Upper lobe of left lung (tissue), 6 donors: ENCODE measurements at places on chromosomes 1 and 21. TPM values are rescaled to one million over a fixed set of nuclear protein-coding genes. Genes with fewer than 3 reads are reported as not detected.
A peak's percentile ranks its signal among the peaks of the same experiment; 100 is the strongest.

DNA sequence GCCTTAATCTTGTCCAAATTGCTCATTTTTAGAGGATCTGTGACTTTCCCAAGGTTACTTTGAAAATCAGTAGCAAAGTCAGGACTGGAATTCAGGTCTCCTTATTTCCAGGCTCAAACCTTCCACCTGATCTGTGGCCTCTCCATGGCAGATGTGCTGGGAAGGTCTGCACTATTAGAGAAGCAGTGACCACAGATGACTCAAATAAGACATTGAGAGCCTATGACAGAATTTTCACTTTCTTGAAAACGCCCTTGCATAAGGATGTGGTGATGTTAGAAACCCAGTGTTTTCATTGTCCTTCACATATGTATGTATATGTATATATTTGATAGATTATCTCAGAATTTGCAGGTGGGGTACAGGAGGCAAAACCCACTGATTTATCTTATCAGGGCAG is 45.3 kb downstream of the TTC39A start:
- peaks cover 11% of the 10 kb centered on the region for H3K4me1 ChIP-seq
- H3K27me3 ChIP-seq, result no peaks in the 10 kb centered on the region
- no peak overlapping the region for H3K4me3 ChIP-seq
- no peak for DNase-seq
- H3K27ac ChIP-seq, result no peak overlapping the region
- H3K36me3 ChIP-seq, result peaks cover 3% of the 10 kb centered on the region

GRCh38 chr1:11373895-11374747 is 101.1 kb downstream of the UBIAD1 start:
- H3K36me3 ChIP-seq, result no peaks in the 10 kb centered on the region
- no peak overlapping the region for H3K4me3 ChIP-seq
- H3K27ac ChIP-seq, result no peak overlapping the region
- no peaks in the 10 kb centered on the region for H3K4me1 ChIP-seq

DNA sequence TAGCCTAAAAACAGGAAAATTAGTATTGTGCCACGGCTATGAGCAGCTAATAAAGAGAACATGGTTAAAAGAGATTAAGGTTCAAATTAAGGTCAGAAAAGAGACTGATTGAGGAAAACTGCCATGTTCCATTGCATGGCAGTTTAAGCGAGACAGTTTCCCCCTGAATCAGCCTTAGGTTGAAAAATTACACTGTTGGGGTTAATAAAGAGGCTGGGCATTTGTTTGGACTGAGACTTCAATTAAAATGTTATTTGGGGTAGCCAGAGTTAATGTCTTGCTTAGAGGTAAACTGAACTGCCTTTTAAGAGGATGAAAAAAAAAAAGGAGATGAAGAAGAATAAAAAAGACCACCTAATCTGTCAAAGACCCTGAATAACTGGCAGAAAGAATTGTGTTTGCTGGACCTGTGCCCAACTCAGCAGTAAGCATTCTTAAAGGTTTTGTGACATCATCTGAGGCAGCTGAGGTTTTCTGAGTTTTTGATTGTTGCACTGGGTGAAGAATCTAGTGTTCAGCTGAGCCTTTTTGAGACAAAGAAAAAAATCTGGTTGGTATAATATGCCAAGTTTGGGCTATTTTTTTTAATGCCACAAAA is 17.7 kb upstream of the PROX1 start:
- no peak overlapping the region for H3K27ac ChIP-seq
- no peak for DNase-seq
- no peak overlapping the region for H3K4me3 ChIP-seq
- H3K4me1 ChIP-seq, result no peaks in the 10 kb centered on the region
- no peaks in the 10 kb centered on the region for H3K27me3 ChIP-seq

DNA sequence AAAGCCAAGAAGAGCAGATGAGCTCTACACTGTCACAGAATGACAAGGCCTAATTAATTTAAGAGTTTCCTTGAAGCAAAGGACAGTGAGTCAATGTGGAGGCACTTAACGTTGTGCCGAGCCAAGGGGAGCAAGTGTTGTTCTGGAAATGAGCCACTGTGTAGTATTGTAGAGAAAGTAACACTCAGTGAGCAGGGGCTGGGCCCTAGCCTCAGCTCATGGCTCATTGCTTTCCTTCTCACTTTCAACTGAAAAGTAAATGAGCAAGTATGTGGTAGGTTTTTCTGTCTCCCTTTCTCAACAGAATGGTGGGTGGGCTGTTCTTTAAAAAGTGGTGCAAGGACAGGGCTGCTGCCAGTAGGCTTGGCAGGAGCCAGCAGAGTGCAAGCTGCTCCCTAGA is 11.8 kb upstream of the KIAA0040 start:
- DNase-seq, result no peak
- no peaks in the 10 kb centered on the region for H3K36me3 ChIP-seq
- H3K4me1 ChIP-seq, result peaks cover 30% of the 10 kb centered on the region
- H3K27me3 ChIP-seq, result no peaks in the 10 kb centered on the region
- no peak overlapping the region for H3K27ac ChIP-seq

GRCh38 chr1:8742022-8742924 is 75.2 kb downstream of the RERE start:
- no peaks in the 10 kb centered on the region for H3K4me1 ChIP-seq
- H3K36me3 ChIP-seq, result no peaks in the 10 kb centered on the region
- no peak for DNase-seq
- H3K27ac ChIP-seq, result no peak overlapping the region
- H3K4me3 ChIP-seq, result no peak overlapping the region

DNA sequence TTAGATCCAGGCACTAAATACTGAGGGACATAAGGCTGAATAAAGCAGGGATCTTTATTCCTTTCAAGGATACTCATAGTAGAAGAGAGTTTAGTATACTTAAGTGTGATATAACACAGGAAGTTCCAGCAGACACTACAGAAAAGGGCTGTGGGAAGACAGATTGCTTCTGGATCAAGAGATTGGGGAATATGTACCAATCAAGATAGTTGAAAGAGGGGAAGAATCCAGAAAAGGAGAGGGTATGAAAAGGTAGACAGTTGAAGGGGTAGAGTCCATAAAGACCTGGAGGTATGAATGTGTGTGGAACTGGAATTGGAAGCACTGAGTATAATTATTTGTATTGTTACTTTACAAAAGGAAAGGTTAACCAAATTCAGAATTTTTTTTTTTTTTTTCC is 2.4 kb downstream of the RPS6KC1 start:
- H3K36me3 ChIP-seq, result no peaks in the 10 kb centered on the region
- H3K4me3 ChIP-seq, result no peak overlapping the region
- H3K4me1 ChIP-seq, result peaks cover 20% of the 10 kb centered on the region
- no peak for DNase-seq
- H3K27me3 ChIP-seq, result no peaks in the 10 kb centered on the region

GRCh38 chr21:15638856-15639549 is 90.8 kb upstream of the USP25 start:
- no peak overlapping the region for H3K4me3 ChIP-seq
- no peaks in the 10 kb centered on the region for H3K4me1 ChIP-seq
- H3K27ac ChIP-seq, result no peak overlapping the region
- no peaks in the 10 kb centered on the region for H3K27me3 ChIP-seq
- no peaks in the 10 kb centered on the region for H3K36me3 ChIP-seq

DNA sequence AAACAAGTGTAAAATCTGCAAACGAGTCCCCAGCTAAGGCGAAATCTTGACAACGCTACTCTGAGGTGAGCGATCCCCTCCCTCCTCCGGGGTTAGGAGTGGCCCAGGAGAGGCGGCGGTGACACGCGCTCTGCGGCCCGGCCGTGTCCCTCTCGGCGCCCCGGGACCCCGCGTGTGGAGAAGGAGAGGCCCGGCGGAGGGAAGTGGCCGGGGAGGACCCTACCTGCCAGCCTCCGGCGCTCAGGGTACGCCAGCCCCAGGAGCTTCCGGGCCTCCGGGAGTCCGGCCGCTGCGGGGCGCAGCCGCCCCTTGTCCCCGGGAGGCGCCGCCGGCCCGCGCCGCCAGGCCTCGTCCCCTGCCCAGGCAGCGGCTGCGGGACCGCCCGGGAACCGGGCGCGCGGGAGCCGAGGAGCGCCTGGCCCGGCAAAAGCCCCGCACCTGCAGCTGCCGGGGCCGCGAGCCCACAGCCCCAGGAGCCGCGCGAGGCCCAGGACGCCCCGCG is 543 bp downstream of the ABCB10 start:
- H3K4me1 ChIP-seq, result peaks cover 25% of the 10 kb centered on the region
- DNase-seq, result peak; percentile 92
- peak overlapping the region; percentile 85 for H3K27ac ChIP-seq
- H3K36me3 ChIP-seq, result no peaks in the 10 kb centered on the region
- peak overlapping the region; percentile 98 for H3K4me3 ChIP-seq
- no peaks in the 10 kb centered on the region for H3K27me3 ChIP-seq

DNA sequence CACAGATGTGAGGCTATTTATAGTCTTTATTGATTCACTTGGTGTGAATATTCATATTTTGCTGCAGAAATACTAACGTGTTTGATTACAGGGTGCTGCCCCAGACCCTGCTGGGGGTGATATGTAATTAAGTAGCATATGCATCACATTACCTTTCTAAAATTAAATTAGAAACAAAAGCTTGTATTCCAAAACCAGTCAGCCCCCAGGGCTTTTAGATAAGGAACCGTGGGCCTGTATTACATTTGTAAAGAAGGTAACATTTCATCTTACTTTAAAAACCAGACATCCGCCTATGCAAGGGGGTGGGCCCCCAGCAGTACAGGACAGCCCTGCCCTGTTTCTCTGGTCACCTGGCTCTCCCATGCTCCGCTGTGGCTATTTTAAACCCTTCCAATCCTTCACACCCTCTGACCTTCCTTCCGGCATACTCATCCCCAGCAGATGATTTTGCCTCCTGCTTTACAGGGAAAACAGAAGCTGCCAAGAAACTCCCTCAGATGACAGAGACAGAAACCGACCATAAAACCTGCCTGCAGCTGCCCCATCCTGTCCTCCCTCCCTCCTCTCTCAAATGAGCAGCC is 22.0 kb upstream of the KCNC4 start:
- H3K36me3 ChIP-seq, result no peaks in the 10 kb centered on the region
- DNase-seq, result no peak
- no peak overlapping the region for H3K4me3 ChIP-seq
- H3K4me1 ChIP-seq, result no peaks in the 10 kb centered on the region
- no peaks in the 10 kb centered on the region for H3K27me3 ChIP-seq

DNA sequence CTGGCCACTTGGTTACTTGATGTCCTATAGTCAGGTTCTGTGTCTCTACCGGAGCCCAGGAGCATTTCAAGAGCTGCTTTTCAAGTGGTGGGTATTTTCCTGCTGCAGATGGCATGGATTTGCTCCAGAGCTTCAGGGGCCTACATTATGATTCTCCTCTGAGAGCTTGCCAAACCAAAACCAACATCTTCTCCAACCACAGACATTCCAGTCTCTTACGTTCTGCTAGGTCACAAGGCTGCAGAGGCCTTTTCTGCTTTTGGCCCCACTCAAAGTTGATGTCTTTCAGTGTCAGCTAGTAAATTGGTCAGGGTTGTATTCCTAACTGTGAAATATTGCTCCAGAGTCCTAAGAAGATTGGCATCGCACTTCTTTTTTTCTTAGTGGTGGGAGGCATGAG is 14.7 kb upstream of the AQP10 start:
- no peaks in the 10 kb centered on the region for H3K36me3 ChIP-seq
- H3K4me3 ChIP-seq, result no peak overlapping the region
- no peaks in the 10 kb centered on the region for H3K27me3 ChIP-seq

GRCh38 chr21:42469272-42469671 is 26.8 kb downstream of the RSPH1 start:
- no peak overlapping the region for H3K27ac ChIP-seq
- DNase-seq, result no peak
- peaks cover 14% of the 10 kb centered on the region for H3K4me1 ChIP-seq
- H3K27me3 ChIP-seq, result no peaks in the 10 kb centered on the region

DNA sequence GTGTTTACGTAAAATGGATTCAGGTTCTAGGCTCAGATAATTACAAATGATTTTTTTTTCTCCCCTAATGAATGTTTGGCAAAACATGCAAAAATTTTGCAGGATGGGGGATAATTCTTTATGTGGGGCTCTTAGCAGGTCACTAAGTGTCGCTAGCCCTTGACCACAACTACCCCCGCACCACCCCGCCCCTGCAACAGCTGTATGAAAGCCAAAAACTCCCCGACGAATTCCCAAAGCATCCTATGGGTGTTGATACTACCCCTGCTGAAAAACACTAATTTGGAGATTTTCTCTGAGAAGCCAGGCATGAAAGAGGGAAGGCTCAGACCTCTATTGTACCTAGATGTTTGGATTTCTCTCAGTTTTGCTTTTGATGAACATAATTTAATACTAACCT is 243.0 kb downstream of the TRABD2B start:
- H3K36me3 ChIP-seq, result no peaks in the 10 kb centered on the region
- H3K27ac ChIP-seq, result no peak overlapping the region
- peaks cover 7% of the 10 kb centered on the region for H3K4me1 ChIP-seq
- H3K27me3 ChIP-seq, result no peaks in the 10 kb centered on the region
- no peak overlapping the region for H3K4me3 ChIP-seq

GRCh38 chr1:12158357-12159092 is 8.3 kb upstream of the TNFRSF1B start:
- peak overlapping the region; percentile 53 for H3K27ac ChIP-seq
- no peak for DNase-seq
- no peak overlapping the region for H3K4me3 ChIP-seq
- H3K36me3 ChIP-seq, result no peaks in the 10 kb centered on the region
- no peaks in the 10 kb centered on the region for H3K27me3 ChIP-seq

- no peak for DNase-seq
- H3K4me3 ChIP-seq, result no peak overlapping the region
- no peaks in the 10 kb centered on the region for H3K27me3 ChIP-seq
- H3K4me1 ChIP-seq, result peaks cover 13% of the 10 kb centered on the region
- no peak overlapping the region for H3K27ac ChIP-seq
Measured at GRCh38 chr1:47584249-47584648, 146.4 kb downstream of the FOXD2 start.

DNA sequence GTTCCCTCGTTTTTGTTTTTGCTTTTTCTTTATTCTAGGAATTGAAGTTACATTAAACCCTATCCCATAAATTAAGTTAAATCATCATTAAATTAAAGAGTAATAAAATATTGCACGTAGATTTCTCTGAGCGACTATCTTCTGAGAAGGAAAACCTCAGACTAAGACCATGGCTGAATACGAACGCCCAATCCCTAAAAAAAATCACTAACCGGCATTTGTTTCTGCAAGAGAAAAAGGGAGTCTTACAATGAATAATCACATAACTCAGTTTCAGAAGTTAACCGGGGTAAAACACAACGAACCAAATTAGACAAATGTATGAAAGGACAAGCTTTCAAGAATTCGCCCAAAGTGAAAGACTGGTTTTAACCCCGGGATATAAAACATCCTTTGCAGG is 1.3 kb downstream of the PIK3R3 start:
- DNase-seq, result no peak
- peak overlapping the region; percentile 92 for H3K27ac ChIP-seq
- peak overlapping the region; percentile 64 for H3K4me3 ChIP-seq
- H3K36me3 ChIP-seq, result no peaks in the 10 kb centered on the region

GPR37L1 gene
- not detected for total RNA-seq

DIP2A gene
- 78.5 TPM for total RNA-seq

GREM2 gene
- not detected for total RNA-seq

EFHD2 gene
- 62.9 TPM for total RNA-seq

- H3K36me3 ChIP-seq, result no peaks in the 10 kb centered on the region
- DNase-seq, result peak; percentile 4
- no peak overlapping the region for H3K27ac ChIP-seq
- H3K4me1 ChIP-seq, result no peaks in the 10 kb centered on the region
Measured at GRCh38 chr1:214933375-214933774, 149.2 kb upstream of the KCNK2 start.

SEC22B gene
- 19.9 TPM for total RNA-seq

DNA sequence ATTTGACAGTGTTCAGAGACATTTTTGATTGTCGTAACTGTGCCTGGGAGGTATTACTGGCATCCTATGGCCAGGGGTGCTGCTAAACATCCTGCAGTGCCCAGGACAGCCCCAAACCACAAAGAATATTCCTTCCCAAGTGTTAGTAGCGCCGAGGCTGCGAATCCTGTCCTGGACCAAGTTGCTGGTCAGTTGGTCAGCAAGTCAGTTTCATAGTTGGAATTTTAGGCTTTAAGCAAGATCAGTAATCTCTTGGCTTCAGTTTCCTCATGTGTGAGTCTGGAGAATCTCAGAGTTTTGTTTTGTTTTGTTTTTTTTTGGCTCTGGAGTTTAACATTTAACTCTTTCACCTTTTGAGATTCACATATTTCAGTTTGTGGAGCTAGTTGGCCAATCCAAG is 65.0 kb downstream of the MTR start:
- no peaks in the 10 kb centered on the region for H3K27me3 ChIP-seq
- no peak for DNase-seq
- H3K27ac ChIP-seq, result no peak overlapping the region
